ENCODE measurements at places on chromosomes 4 and X. TPM values are rescaled to one million over a fixed set of nuclear protein-coding genes. Genes with fewer than 3 reads are reported as not detected.

- no peak for DNase-seq
Observed at GRCh38 chrX:41014776-41015360, 70.4 kb upstream of the USP9X start.

Gene DTHD1
- not detected for total RNA-seq

DNA sequence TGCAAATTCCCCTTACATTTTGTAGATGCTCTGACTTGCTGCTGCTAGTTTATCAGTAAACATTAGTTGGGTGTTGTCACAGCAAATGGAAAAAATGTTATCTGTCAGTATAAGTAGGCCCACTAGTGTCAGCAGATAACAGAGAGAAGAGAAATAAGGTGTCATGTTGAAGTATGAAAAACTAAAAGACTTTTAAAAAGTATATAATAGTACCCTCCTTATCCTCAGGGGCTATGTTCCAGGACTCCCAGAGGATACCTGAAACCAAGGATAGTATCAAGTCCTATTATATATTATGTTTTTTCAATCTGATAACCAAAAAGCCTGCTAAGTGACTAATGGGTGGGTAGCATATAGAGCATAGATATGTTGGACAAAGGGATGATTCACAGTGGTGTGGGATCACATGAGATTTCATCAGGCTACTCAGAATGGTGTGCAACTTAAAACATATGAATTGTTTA is 11.6 kb upstream of the BMP2K start:
- no peak for DNase-seq

- no peak for DNase-seq
Observed at GRCh38 chrX:122868631-122869030, 315.4 kb upstream of the GRIA3 start.

Gene MAGEC2
- total RNA-seq = not detected

Gene PPARGC1A
- total RNA-seq = 3.3 TPM
